Sigmoid colon (tissue), 7 donors: ENCODE measurements at places on chromosomes 4 and X. TPM values are rescaled to one million over a fixed set of nuclear protein-coding genes. Genes with fewer than 3 reads are reported as not detected.

- no peak for DNase-seq
These were observed 25.2 kb downstream of the MANBA start for GRCh38 chr4:102735582-102735981.

- no peak for DNase-seq
These were observed 225.1 kb downstream of the NR3C2 start for GRCh38 chr4:148216866-148217814.

DNA sequence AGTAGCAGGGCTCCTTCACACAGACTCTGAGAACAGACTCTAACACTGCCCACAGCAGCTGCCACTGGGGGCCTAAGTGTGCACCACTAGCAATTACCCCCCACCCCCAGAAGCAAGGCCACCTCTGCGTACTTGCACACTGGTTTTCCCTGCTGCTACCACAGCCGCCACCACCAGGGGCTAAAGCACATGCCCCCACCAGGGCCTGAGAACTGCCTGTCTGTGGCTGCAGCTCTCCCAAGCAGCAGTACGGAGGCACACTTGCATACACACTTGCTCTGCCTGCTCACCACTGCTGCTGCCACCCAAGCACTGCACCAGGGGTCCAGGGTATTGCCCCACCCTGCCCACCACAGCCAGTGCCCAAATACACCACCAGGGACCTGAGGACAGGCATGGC is 59.6 kb downstream of the SCML2 start:
- no peak for DNase-seq

The CXCL1 gene
- polyA plus RNA-seq, result 16.0 TPM

- no peak for DNase-seq
These were observed 70.2 kb upstream of the TLR3 start for GRCh38 chr4:185998791-185999190.
